ENCODE measurements at places on chromosomes 1 and 21.

DNA sequence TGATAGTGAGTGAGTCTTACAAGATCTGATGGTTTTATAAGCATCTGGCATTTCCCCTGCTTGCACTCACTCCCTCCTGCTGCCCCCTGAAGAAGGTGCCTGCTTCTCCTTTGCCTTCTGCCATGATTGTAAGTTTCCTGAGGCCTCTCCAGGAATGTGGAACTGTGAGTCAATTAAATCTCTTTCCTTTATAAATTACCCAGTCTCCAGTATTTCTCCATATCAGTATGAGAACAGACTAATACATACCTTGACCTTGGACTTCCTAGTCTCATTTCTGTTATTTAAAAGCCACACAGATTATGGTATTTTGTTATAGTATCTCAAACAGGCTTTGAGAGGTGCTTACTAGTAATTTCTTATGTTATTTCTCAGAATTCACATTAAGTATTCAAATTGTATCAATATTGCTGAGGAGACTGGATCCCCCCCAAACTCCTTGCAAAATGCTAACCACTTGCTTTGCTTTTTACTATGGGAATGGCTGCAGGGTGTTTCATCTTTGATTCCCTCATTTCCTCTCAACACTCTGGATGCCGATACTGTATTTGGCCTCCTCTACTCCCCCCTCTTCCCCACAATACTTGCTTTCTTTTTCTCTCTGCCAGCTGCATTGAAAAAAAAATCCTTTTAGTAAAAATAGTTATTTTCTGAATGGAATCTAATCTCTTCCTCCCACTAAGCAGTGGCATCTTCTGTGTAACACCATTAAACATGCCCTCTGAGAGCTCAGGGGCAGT is 96.9 kb upstream of the WLS start:
- DNase-seq = no peak

GRCh38 chr1:197415221-197415620 is 147.2 kb downstream of the CRB1 start:
- DNase-seq = no peak

DNA sequence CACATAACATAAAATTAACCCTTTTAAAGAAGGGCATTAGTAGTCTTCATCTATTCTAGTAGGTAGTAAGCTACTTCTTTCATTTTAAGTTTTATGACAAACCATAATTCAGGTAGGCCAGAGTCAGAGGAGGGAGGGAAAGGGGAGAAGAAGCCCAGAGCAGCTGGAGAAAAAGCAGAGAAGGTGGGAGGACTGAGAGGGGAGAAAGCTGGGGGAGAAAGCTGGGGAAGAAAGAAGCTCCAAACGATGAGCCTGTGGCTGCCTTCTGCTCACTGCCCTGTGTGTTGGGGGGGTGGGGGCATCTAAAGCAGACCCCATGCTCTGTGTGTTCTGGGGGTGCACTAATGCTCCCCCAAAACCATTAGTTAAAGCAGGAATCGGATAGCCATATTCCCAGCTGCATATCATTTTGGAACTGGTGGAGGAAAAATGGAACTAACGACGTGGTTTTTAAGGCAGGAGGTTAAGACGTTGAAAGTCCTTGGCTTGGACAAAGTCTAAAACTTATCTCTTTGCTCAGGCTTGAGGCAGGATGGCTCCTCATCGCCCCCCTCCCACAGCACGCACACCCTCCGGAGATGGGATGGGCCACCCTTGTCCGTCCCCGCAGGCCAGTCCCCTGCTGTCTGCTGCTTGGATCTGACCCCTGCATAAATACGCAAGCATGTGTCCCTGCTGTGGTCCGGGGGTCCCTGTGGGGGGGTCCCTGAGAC is 184.2 kb downstream of the DYRK1A start:
- no peak for DNase-seq

GRCh38 chr1:200437556-200438203 is 27.8 kb upstream of the ZNF281 start:
- DNase-seq = no peak

GRCh38 chr1:218499911-218500310 is 154.8 kb downstream of the TGFB2 start:
- DNase-seq = no peak

GRCh38 chr1:118298397-118298796 is 113.4 kb upstream of the SPAG17 start:
- DNase-seq = no peak

- no peak for DNase-seq
These were observed 891.1 kb downstream of the USP25 start for GRCh38 chr21:16620786-16621320.

- no peak for DNase-seq
These were observed 6.1 kb downstream of the ZNF124 start for GRCh38 chr1:247165674-247166073.

GRCh38 chr1:150692720-150693119 is 4.2 kb downstream of the GOLPH3L start:
- no peak for DNase-seq

GRCh38 chr1:111747282-111747734 is 8.1 kb upstream of the INKA2 start:
- peak; percentile 64 for DNase-seq

- DNase-seq = no peak
These were observed 71.8 kb downstream of the ODF2L start for GRCh38 chr1:86324130-86324822.

DNA sequence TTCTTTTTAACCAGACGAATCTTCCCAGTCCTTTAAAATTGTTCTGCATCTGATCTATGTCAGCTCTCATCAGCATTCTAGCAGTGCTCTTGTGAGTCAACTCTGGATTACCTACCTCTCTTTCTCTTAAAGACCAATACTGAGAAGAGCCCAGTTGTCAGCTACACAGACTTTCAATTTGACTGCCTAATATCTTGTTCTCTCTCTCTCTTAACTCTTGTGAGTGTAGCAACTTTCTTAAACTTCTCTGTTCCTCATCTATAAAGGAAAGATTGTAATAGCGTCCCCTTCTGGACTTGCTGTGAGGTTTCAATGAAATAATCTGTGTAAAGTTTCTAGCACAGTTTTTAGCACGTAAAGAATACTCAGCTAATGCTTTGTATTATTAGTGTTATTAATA is 499.3 kb upstream of the ADAMTS5 start:
- no peak for DNase-seq

- no peak for DNase-seq
These were observed 74.6 kb downstream of the DPT start for GRCh38 chr1:168654198-168654915.

GRCh38 chr1:92887465-92887864 is 55.6 kb downstream of the RPL5 start:
- DNase-seq = no peak

DNA sequence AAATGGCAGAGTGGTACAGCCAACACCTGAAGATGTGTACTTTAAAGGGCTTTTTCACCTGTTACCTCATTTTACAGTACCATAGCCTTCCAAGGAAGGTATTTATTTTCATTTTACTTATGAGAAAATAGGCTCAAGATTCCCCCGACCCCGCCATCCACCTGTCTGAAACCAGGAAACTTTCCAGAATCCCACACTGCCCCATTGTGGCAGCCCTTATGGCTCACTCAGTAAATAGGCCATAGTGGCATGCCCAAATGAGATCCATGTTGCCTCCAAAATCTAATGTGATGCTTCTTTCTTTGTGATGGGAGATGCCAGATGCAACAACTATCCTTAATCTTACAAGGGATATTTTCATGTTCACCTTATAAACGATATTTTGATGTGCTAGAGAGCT is 97.8 kb downstream of the EBNA1BP2 start:
- DNase-seq = no peak

Measured in SW 1271 (cell line).